NCI-H1694 (cell line): ENCODE measurements at places on chromosomes 1 and 21.

DNA sequence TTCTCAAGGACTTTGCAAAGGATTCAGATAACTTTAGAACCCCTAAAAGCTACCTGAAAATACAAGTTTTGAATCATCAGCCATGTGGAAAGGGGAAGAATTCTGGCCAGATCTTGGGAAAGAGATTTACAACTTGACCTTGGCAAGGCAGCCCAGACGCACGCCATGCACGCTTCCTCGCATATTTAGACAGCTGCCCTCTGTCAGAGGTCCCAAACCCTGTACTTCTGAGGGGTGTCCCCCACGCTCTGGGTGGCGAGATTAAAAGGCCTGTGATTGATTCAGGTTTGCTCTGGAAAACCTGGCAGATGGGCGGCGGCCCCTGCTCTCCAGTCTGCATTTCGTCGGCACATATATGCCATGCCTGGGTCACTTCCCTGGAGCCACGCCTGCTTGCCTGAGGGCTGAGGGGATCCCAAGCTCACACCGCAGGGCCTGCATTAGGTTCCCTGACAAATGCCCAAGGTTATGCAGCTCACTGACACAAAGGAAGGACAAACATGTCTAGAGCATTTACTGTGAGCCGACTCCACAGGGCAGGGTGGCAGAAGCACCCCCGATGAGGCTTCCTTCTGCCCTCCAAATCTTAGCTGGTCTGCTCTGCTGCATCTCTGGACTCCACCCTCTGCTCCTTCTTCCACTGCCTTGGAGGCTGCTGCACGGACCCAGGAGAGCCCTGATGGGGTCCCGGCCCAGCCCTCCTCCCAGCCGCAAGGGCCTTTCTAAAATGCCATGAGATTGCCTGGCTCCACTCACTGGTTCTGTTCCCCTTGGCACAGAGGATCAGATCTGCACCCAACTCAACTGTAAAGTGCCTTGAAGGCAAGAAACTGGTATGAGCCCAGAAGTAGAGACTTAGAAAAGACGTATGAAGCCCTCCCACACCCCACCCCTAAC, 103.9 kb downstream of the BCAR3 start:
- no peak for DNase-seq

- no peak for DNase-seq
Observed at GRCh38 chr1:228037401-228038386, 30.9 kb downstream of the WNT3A start.

DNA sequence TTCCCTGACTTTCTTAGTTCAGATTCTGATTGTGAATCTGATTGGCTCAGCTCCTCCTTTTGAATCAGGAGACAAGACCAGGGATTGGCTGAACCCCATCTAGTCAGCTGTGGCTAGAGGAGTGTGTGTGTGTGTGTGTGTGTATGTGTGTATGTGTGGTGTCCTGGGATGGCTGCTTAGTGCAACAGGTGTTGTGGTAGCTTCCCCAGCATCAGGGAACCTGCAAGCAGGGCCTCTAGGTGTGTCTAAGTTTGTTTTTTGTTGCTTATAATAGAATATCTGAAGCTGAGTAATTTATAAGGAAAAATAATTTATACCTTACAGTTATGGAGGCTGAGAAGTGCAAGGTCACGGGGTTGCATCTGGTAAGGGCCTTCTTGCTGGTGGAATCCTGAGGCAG, 13.2 kb upstream of the ALPL start:
- DNase-seq, result no peak

DNA sequence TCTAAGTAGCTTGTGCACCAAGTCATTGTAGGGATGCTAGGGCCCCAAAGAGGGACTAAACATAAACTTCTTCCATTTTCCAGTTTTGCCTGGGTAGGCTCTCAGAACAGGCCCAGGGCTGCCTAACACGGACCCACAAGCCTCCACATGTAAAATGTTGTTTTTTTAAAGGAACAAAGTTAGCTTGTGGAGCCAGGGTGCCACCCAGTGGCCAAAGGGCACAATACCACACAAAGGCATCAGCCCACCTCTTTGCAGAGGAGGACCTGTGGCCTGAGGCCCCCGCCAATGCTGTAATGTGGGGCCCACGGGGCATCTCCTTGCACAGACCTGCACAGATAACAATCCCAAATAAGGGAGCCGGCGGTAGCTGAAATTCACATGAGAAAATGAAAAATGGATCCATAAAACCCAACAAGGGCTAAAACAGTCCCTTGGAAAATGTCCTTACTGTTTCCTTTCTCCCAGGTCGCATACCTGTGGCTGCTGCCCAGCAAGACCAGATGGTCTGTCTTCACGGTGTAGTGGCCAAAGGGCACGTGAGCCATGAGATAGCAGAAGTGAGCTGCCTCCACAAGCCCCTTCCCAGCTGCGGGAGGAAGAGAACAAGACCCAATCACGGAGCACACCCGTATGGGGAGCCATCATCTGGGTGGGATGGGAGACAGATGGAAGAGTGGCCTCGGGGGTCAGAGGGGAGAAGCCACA, 23.8 kb downstream of the SEC16B start:
- peak; percentile 75 for DNase-seq

- no peak for DNase-seq
Observed at GRCh38 chr1:93615582-93616150, 66.0 kb downstream of the BCAR3 start.

GRCh38 chr1:234721476-234722269, 111.7 kb upstream of the IRF2BP2 start:
- no peak for DNase-seq

DNA sequence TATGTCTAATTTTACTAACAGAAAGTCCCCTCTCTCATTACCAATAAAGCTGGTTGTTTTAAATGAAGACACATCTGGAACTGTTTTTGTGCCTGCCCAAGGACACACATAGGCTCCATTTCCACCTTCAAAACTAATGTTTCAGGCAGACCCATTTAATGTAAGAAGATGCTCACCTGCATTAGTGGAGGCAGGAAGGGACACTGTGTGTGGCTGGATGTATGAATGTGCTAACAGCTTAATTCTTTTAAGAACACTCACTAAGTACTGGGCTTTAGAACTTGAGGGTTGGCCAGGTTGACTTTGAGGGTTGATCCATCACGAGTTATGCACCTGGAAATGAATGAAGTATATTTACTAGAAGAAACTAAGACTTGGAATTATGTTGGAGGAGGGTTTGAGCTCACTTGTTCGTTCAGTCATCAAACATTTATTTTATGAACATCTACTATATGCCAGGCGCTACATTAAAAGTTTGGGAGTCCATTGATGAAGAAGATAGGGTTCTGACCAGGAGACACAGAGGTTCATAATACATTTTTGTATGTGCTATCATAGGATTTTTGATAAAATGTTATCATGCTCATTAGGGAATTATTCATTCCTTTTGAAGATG, 5.4 kb downstream of the JUN start:
- DNase-seq, result no peak

DNA sequence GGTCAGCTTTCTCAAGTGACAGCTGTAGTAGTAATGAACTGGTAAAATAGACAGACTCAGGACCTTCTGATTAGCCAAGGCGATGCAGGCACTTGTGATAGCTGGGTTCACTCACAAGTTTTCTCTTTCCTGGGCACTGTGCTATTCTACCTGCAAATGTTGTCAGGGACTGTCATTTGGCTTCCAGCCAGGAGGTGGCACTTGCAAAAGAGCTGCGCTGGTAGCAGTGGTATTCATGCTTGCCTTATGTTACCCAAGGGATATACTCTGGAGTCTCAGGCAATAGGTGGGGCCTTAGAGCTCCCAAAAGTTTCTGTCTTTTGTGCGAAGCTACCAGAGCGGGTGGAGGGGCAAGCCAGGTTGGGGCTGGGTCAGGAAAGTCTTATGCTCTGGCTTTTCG, 23.5 kb downstream of the IFI44 start:
- no peak for DNase-seq

DNA sequence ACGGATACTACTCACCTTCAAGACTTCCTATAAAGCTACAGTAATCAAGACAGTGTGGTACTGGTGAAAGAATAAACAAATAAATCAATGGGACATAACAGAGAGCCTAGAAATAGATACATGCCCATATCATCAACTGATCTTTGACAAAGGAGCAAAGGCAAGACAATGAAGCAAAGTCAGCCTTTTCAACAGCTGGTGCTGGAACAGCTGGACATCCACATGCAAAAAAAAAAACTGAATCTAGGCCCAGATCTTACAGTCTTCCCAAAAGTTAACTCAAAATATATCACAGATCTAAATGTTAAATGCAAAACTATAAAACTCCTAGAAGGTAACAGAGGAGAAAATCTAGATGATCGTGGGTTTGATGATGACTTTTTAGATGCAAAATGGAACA, 170.3 kb downstream of the MIS18A start:
- no peak for DNase-seq

DNA sequence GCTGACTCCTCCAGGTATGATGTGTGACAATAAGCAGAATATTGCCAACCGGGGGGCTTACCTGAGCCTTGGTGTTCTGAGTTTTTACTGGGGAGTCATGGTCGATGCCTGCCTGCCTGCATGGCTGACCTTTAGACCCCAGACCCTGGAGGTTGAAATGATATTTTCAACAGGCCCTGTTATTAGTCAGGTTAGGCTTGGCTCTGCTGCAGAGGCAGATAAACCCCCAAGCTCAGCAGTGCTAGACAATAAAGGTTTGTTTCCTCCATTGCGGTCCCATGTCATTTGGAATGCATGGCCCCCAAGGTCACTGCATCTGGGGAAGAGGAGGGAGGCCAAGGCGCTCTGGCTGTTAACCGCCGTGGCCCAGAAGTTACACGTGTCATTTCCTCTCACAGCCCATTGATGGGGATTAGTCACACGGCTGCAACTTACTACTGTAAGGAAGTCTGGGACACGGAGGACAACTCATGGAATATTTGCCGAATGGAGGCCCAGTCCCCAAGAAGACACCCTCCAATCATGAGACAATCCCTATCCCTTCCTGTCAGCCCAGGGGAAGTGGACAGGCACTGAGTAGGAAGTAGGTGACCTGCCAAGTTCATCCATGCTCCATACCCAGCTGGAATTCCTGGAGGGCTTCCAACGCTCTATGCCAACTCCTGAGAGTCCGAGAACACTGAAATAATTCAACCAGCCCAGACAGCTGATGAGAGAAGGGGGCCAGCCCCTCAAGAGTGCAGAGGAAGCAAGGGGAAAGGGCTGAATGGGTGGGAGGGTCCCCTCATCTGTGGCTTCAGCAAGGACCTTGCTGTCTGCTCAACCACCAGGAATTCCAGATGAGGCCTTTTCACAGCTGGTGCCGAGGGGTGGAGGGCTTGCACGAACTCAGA, 97.3 kb downstream of the TAS1R2 start:
- no peak for DNase-seq

DNA sequence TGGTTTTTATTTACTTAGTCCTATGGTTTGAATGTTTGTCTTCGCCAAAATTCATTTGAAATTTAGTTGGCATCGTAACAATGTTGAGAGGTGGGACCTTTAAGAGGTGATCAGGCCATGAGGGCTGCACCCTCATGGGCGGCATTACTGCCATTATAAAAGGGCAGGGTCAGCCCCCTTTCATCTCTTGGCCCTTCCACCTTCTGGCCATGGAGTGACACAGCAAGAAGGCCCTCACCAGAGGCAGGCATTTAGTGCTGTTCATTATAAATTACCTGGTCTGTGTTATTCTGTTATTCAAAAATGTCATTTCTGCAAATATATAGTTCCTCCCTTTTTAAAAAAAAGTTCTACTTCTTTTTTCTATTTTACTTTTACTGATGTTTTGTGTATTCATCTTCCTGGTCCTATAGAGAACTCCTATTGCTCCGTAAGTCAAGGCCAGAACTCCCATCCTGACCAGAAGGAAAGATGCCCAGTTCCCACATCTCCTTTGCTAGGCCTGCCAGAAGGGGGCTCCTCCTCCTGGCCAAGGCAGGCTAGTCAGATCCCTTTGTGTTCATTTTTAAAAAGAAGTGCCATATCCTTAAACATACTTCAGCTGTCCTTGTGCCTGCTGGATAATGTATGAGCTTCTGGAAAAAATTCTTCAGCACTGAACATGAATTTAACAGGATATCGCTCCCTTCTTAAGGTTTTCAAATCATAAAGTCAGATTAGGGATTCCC, 10.0 kb upstream of the LBR start:
- no peak for DNase-seq

DNA sequence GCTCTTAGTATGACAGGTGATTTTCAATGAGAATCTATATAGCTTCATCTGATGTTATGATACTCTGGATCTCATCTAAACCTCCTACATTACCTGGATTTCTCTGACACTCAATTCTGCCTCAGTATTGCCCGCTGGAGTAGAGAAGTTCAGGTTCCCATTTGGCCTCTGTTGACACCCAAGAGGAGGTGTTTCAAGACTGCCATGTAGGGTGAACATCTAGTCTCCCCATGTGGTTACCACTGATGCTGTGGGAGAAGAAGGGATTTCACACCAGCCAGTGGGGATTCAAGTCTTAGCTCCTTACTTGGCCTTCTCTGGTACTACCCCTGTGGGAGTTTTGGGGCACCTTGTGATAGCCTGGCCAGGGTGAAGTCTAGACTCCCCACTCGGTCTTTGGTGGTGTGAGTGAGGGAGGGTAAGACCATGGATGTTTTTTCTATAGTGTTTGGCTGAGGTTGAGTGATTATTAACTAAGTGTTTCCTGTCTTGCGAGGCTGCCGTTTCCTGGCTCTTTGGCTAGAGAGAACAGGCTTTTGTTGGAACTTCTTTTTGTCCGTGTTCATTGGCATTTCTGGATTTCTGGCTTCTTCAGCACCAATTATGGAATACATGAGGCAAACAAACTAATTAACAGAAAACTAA, 90.7 kb downstream of the RHOU start:
- no peak for DNase-seq

- peak; percentile 36 for DNase-seq
Observed at GRCh38 chr1:10663678-10664035, 132.8 kb downstream of the CASZ1 start.

GRCh38 chr1:22470227-22470626, 18.6 kb downstream of the ZBTB40 start:
- no peak for DNase-seq

- DNase-seq, result no peak
Observed at GRCh38 chr1:94651076-94651475, 109.5 kb upstream of the F3 start.

GRCh38 chr1:151054971-151055547, 4.4 kb downstream of the CDC42SE1 start:
- no peak for DNase-seq

- no peak for DNase-seq
Observed at GRCh38 chr1:33300673-33301072, 20.2 kb downstream of the A3GALT2 start.

DNA sequence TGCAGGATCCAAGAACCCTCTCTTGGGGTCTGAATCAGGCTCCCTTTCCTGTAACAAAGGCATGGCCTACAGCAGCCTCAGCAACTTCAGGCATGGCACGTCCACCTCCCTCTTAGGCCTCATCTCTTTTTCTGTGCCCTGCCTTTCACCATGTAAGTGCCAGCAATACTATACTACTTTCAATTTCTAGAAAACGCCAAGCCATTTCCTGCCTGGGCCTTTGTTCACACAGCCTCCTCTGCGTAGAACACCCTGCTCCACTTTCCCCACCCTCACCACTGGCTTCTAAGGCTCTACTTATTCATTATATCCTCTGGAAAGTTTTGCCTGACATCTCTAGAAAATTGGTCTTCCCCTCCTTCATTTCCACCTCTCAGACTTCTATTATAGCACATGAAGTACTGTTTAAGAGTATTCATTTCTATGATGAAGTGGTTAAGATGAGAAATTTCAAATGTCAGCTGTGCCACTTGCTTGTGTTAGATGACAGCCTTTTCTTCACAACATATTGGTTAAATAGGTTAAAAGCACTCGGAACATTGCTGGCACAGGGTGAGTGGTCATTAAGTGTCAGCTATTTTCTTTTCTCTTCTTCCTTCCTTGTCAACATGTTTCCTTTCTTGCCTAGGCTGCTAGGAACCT, 41.6 kb upstream of the VWA5B1 start:
- DNase-seq, result no peak
